Stomach (tissue), 19 donors: ENCODE measurements at places on chromosomes 16 and 17. TPM values are rescaled to one million over a fixed set of nuclear protein-coding genes. Genes with fewer than 3 reads are reported as not detected.
A peak's percentile ranks its signal among the peaks of the same experiment; 100 is the strongest.

DNA sequence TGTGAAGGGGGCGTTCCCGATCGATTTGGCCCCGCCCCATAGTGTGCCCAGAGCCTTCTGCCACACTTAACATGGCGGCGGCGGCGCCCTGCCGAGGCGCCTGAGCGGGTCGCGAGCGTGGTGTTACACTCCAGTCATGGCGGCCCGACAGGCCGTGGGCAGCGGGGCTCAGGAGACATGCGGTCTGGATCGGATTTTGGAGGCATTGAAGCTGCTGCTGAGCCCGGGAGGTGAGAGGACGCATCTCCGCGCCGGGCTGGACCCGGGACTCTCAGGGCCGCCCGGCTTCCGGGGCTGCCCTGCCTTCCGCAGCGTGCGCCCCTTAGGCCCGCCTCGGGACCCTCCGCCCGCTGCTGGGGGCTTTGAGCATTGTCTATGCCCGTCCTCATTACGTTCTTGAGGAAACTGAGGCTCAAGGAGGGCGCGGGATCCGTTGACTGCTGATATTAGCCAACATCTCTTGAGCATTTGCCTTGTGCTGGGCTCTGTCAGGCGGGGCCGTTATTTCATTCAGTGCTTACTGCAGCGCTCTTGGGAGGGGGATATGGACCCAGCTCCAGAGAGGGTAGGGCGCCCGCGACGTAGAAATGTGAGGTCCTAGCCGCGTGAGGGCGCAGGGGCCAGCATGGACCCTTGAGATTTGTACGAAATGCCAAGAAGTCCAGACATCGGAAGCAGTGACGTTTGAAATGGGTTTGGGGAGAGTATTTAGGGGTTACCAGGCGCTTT, at the start of gene TANGO6:
TANGO6 (plus strand) TSS at position 50 of the 729 bp plus-strand sequence; CDS start at position 137, 87 bp downstream.
- DNase-seq: peak; percentile 87

Gene KRT36
- total RNA-seq: not detected

GRCh38 chr17:45783593-45784292, 377 bp upstream of the CRHR1 start:
- no peak for DNase-seq

- DNase-seq: peak; percentile 91
These were observed 38.6 kb upstream of the FA2H start for GRCh38 chr16:74813109-74813641.

Gene TAT
- total RNA-seq: not detected

DNA sequence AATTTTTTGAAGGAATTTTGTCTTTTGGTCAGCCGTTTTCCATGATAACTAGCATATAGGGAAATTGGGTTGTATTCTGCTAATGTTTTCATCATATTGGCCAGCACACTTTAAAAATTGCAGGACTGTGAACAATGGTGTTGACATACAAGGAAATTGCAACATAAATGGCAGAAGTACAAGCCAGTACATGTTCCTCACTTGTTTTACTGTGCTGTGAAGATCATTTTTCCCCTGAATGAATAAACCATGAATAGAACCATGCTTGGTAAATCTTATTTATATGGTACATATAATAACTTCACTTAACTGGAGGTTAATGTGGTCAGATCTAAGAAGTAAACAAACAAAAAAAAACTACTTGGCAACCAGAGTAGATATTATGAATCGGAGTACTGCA, 22.8 kb downstream of the OMG start:
- DNase-seq: peak; percentile 32

Gene MGAT5B
- total RNA-seq: not detected

GRCh38 chr16:49494891-49495566, 121.4 kb downstream of the C16orf78 start:
- DNase-seq: no peak

DNA sequence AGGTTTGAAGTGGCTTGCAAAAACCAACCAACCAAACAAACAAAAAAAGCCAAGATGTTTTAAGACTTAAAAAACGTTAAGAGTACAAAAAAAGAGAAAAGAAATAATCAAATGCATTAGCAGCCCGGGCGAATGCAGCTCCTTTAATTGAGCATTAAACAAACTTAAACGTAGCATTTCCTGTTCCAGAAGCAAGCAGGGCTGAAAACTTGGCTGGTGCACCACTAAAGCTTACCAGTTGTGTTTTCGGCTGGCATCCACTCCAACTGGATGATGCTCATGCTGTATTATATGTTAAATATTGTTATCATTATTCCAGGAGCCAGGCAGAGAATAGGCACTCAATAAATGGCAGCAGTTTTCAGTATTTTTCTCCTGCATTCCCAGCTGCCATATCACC, 45.1 kb downstream of the IRX6 start:
- DNase-seq: no peak

- peak; percentile 71 for DNase-seq
These were observed 458 bp downstream of the ENKD1 start for GRCh38 chr16:67666032-67666551.

Gene CSH1
- total RNA-seq: not detected

Gene ZACN
- total RNA-seq: not detected

Gene CACNG3
- total RNA-seq: not detected

DNA sequence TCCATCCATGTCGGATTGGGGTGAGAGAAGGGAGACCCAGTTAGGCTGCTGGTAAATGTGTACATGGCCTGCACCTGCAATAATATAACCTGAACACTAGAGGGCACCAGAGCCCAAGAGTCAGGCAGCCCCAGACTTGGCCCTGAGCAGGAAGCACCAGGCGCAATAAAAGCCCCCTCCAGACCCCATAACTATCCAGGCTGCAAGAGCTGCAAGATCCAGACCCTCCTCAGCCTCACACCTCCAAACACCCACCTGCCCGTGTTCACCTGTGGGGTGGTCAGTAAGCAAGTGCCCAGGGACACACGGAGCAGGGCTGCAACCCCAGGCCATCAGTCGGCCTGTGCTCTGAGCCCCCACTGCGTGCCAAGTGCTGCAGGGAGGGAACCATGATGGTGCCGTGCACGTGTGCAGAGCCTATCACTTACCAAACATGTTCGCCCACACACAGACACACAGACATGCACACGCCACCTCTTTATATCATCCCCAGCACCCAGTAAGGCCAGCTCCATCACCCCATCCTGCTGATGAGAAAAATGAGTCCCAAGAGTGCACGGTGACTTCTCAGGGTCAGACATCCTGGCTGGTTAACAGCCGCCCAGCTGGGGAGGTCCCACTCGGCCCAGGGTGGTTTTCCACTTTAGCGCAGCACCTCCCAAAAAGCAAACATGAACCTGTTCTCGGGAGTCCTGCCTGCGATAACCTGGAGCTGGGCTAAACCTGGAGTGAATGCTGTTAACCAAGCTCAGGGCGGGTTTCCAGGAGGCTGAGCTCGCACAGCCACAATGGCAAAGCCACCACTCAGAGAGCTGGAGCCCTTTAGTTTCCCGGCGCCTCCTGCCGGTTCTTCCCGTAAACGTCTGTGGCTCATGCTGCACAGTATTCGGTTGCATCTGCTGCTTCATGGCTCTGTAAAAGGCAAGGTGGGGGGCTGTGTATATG, 439.8 kb downstream of the SOX9 start:
- peak; percentile 92 for DNase-seq

- DNase-seq: no peak
These were observed 67.0 kb downstream of the KLHDC4 start for GRCh38 chr16:87698676-87699199.

- no peak for DNase-seq
These were observed 31.3 kb downstream of the PLCG2 start for GRCh38 chr16:81810361-81810760.

Gene TNP2
- total RNA-seq: not detected

Gene MYCBPAP
- total RNA-seq: 2.7 TPM

- peak; percentile 36 for DNase-seq
These were observed at the start of gene C16orf82 for GRCh38 chr16:27066668-27067537. Gene C16orf82, plus strand, starts transcription at chr16:27066927.

Gene EPN3
- total RNA-seq: 109 TPM

DNA sequence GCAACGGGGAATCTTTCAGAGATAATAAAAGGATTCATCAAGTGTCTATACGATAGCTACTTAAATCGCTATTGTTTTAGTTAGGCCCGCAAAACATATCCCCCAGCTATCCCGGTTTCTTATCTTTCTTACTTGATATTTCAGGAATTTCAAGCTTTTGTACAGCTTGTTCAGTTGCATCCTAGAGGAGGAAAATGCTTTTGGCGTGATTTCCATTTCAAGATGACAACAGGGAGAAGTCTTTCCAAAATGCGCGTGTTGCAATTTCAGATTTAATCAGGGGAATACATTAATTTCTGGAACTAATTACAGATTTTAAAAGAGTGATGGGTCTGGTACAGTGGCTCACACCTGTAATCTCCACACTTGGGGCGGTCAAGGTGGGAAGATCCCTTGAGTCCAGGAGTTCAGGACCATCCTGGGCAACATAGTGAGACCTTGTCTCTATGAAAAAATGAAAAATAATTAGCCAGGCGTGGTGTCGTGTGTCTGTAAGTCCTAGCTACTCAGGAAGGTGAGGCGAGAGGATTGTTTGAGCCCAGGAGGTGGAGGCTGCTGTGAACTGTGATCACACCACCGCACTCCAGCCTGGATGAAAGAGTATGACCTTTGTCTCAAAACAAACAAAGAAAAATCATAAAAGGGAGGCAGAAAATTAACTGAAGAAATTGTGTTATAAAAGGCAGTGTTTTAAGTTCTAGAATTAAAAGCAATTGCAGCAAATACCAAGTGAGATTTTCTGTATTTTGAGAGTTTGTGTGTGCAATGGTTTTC, 546.1 kb downstream of the MAF start:
- no peak for DNase-seq

DNA sequence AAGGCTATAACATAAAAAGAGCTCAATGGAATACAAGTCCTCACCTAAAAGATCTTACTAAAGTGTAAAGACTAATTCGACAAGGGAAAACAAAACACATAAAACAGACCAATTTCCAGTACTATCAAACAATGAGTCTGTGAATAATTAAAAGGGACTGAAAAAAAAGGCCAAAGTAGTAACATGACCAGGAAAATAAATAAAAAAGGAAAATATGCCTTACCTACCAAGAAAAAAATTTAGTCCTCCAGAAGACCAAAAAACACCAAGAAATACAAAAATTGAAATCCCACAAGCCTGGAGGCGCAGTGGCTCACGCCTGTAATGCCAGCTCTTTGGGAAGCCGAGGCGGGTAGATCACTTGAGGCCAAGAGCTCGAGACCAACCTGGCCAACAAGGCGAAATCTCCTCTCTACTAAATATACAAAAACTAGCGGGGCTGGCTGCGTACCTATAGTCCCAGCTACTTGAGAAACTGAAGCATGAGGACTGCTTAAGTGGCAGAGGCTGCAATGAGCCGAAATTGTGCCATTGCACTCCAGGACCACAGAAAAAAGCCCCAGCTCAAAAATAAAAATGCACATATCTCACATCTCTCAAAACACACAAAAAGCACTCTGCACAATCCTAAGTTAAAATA, 60.8 kb downstream of the TEX14 start:
- peak; percentile 49 for DNase-seq

Gene SLC6A4
- not detected for total RNA-seq

DNA sequence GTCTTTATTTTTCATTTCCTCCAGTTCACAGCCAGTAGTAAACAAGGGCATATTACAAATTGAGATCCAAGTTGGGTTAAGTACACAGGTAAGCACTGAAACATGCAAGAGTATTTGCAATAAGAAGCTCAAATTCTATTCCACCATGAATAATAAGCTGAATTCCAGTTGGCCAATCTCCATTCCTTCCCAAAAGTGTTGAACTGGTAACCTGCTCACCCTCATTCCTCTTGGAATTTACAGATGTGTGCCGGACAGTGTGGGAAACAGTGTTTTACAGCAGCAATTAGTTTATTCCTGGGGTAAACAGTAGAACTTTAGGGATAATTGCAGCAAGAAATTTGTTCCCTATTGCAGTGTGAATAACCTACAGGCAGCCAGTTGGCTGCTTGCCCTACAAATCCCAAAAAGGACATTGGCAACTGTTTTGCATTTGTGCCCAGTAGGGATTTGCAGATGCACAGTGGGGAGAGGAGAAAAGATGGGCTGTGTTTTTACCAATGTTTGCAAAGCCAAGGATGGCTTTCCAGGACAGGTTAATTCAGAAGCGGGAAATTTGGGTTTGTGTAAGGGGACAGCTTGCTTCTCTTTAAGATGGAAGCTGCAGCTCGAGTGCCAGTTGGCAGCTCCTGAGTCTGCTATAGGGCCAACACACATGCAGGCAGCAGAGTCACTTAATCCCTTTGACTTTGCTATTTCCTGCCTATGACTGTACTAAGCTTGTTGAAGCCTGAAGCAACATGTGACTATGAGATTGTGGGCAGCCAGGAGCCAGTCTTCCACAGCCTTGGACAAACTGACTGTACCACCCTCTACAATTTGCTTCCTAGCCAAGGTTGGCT, 318.9 kb downstream of the MAP2K6 start:
- DNase-seq: peak; percentile 63

DNA sequence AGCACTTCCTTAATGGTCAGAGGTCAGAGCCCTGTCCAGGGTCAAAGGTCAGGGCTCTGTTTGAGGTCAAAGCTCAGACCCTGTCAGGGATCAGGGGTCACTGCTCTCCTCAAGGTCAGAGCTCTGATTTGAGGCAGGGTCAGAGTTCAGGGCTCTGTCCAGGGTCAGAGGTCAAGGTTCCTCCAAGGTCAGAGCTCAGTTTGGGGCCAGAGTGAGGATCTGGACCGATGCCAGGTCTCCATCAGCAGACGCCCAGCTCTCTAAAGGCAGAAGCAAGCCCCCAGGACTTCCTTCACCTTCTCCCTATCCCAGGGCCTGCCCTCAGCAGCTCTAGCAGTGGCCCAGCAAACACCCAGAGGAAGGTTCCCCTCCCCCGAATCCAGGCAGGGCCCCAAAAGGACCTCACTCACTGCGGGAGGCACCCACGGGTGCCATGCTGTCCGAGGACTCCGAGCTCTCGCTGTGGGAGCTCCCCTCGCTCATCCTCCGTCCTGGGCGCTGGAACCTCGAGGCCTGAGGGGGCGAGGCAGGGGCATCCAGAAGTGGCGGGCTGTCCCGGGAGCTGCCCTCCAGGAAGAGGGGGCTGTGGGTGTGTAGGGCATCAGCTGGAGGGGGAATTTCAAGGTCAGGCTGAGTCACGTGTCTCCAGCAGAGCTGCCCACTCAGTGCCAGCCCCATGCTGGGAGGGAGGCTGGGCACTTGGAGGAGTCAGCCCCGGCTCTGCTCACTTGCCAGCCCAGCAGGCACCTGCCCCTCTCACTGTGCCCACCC, 26.7 kb downstream of the PIMREG start:
- DNase-seq: no peak

DNA sequence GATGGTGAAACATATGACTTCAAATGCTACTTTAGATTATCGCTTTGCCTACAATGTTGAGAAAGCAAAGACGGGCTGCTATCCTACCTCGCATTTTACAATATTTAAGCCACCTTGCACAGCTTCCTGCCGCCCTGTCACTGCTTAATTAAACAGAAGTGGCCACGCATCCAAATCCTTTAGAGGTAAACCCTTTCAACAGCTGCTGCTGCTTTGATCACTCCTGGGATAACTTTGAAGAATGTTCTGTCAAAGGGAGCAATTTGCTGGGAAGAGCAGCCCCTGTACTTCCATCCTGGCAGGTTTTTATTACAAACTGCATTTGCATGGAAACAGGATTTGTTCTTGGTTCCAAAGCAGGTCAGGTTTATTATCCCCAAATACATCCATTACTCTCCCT, 24.2 kb upstream of the SSTR2 start:
- no peak for DNase-seq

- DNase-seq: no peak
These were observed 24.4 kb upstream of the ERN1 start for GRCh38 chr17:64154313-64154695.

Gene GPR179
- not detected for total RNA-seq
